Stimulated activated CD4-positive, alpha-beta T cell treated with anti-CD3 and anti-CD28 coated beads, Interleukin-1b, Interleukin-23, amount 100 ng/mL, for 24 hours (primary cell): ENCODE measurements at places on chromosomes 6 and 20.

GRCh38 chr6:10791673-10792072 lies 44.1 kb downstream of the TMEM14B start:
- no peak for DNase-seq

- no peak for DNase-seq
Measured at GRCh38 chr6:33426590-33427511, 7.0 kb downstream of the SYNGAP1 start.

- no peak for DNase-seq
Measured at GRCh38 chr20:51994751-51995417, 192.6 kb upstream of the SALL4 start.

DNA sequence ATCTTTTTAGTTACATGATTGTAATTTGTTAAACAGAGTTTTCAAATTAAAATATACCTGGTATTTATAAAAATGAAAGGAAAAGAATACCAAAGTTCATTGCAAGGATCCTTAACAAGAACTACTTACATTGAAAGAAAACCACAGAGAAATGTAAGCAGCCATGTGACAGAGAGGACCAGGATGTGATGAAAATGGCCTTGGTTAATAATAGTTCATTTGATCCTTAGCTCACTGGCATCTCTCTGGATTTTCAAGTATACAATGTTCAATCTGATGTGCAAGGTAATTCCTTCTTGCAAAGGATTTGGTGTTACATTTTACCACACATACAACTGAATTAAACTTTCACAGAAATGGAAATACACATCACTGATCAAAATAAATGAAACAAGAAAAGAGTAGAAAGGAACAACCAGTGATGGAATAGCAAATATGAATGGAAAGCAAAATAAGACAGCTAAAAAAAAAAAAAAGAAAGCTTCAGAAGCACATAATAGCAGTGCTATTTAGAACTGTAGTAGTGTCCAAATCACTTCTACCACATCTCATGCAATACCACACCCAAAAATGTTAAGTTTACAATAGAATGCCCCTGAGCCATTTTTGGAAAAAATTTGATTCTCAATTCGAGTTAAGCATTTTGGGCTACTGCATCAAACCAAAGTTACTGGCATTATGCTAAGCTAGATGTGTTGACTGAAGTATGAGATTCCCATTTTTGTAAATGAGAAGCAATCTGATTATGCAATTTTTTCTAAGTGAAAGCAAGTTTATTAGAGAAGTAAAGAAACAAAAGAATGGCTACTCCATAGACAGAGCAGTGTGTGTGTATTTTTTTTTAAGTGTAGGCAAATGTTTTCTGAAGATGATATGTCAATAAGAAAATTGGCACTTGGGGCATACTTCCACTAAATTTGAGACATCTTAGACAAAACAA lies 22.6 kb upstream of the HLA-A start:
- no peak for DNase-seq

DNA sequence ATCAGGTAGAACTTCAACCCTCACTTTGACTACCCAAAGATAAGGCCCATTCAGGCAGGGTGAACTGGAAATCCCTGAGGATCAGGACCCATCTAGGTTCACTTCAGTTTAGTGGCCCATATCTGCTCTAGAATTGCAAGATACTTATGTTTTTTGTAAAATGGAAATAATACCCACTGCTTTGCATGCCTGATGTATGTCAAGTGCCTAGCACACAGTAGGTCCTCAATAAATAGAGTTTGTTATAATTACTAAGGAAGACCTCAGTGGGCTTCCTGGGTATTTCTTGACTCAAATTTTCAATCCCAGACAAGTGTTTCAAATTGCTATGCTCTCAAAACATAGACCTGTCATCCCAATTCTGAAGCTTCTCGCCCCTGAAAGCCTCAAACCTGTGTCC lies 32.5 kb downstream of the PIGU start:
- no peak for DNase-seq

- no peak for DNase-seq
Measured at GRCh38 chr20:55090286-55090685, 614.9 kb downstream of the DOK5 start.

DNA sequence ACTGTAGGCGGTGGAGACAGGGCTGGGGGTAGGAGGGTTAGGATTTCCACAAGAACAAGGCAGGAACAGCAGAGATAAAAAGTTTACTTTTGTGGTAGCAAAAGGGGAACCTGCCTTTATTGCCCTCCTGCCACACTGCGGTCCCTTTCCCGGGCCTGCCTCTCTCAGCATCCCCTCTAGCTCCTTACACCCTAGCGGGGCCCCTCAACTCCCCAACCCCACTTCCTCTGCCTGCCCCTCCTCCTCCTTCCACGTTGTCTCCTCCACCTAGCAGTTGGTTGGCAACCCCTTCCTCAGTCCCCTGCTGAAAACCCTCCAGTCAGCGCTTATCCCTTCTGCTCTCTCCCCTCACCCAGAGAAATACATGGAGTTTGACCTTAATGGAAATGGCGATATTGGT lies 714 bp downstream of the AIF1 start:
- no peak for DNase-seq

- DNase-seq: no peak
Measured at GRCh38 chr6:13617066-13617465, 1.9 kb downstream of the NOL7 start.

GRCh38 chr6:108952776-108953486 lies 104.7 kb downstream of the ARMC2 start:
- no peak for DNase-seq

DNA sequence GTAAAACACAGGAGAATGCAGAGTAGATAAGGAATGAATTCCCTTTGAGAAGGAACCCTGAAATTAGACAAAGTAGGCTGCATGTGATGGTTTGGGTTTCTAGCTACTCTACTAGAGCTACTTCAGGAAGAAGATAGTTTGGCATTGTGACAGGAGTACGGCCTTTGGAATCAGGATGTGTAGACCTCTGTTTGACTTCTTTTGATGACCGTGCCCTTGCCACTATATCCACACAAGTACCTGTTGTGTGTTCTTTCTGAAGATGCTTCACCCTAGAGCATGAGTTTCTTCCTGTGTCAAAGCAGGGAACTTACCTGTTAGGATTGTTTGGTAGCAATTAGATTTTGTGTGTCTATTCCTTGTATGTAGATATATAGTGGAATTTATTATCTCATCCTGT lies 41.7 kb downstream of the CD2AP start:
- DNase-seq: no peak

DNA sequence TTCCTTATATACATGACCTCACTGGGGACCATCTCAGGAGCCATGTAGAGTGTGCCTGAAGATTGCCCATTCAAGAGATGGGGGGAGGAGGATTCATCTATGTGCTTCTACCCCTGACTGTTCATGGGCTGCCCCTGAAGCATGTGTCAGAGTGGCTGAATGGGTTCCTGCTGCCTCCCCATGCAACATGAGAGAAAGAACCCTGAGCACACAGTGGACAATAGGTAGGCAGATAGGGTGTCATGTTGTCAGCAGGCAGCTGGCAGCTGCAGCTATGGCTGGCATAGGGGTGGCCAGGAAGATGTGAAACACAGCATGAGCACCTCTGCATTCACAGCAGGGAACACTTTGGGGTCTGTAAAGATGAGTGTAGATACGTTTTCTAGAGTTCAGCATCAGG lies 208.4 kb upstream of the CNR1 start:
- no peak for DNase-seq

DNA sequence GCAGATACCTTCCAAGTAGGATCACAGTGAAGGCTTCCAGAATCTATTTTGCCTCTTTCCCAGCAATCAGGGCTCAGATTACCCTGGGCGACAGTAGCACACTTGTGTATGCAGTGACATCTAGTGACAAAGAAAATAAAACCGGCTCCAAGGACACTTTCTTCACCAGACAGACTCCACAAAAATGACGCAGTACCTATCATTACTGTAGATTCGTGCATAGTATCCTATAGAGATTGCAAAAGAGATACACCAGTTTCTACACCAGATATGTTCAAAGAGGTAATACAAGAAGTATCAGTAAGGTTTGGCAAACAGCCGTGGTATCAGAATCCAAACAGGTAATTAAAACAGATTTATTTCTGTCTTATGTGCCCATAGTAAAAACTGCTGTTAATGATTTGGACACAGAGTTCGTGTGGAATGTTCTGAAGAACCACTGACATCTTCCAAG lies 600.4 kb upstream of the JAG1 start:
- no peak for DNase-seq

GRCh38 chr20:8346700-8347270 lies 214.7 kb downstream of the PLCB1 start:
- DNase-seq: no peak

- DNase-seq: no peak
Measured at GRCh38 chr6:16681260-16681873, 79.9 kb downstream of the ATXN1 start.

- DNase-seq: peak; percentile 34
Measured at GRCh38 chr20:33791959-33792597, 19.1 kb upstream of the CHMP4B start.

DNA sequence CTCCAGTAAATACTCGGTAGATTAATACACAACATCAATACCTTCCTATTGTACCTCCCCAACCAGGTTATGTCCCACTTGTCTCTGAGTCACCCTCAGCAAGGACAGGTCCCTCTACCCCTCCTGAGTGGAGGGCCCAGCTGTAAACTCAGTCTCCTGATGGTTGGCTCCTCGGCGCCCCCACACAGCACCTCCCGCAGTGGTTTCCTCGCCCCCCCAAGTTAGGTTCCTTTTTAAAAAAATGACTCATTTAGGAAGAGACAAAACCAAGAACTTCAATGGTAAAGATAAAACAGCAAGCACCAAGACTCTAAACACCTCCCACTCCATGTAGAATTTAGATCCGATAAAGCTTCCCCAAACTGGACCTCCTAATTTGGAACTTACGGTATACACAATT lies 83.5 kb downstream of the TRERF1 start:
- no peak for DNase-seq

DNA sequence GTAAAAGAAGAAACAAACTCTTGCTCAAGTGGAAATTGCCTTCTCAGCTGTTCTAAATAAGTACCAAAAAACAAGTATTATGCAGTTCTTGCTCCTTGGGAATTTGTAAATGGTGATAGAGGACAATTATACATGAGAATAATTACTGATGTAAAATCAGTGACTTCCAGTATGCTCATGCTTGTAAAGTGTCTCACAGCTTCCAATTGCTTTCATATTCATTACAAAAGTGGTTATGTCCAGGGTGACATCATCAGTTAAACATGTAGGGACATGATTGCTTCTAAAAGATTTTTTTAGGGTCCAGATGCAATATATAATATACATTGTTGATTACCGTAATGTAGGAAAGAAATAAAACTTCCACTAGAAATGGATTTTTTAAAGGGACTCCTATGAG lies 122.8 kb upstream of the B3GAT2 start:
- DNase-seq: no peak

DNA sequence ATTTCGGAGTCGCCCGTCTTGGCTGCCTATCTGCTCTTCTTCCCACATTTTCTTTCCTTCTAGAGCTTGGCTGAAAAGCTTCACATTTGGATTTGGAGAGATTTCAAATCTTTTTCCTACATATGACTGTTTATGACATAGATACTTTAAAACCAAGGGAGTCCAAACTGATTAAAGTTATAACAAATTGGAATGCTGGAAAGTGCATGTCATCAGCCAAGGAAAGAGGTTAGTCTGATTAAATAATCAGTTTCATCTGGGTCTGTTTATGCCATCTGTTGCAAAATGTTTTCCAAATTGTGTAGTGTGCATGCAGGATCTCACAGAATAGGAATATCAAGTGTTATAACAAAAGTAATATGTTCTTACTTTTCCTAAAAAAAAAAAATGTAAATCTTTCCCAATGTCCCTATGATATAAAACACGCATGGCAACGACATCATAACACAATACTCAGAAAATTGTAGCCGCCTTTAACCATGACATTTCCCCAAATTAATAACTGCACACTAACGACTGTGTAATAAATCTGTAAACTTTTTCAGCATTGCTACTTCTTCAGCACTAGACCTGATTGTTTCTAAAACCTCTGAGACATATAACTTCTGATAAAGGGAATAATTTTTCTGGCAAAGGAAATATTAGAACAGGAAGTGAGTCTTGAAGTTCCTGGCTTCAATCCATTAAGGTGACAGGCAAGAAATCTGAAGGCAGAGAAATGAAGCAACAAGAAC lies 230.2 kb upstream of the FOXQ1 start:
- no peak for DNase-seq

DNA sequence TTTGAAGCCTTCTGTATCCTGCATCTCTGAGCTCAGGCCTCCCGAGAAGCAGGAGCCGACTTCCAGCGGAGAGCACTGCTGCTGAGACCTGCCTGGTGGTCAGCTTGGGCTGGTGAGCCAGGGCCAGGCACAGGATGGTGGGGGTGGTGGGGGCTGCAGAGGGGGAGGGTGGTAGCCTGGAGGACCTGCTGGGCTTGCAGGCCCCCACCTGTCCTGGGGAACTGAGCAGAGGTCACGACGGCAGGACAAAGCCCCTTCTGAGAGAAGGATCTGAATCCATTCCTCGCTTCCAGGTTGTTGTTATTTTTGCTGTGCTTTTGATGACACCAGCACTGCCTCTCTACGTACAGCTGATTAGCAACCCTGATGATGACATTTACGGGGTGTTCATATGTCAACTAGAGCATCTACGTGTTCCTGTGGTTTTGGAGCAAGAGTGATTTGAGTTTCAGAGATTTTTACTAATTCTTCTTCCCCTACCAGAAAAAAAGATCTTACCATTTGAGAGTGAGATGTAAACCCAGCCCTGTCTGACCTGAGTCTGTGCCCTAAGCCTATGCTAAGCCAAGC lies 35.7 kb upstream of the CD93 start:
- DNase-seq: no peak

DNA sequence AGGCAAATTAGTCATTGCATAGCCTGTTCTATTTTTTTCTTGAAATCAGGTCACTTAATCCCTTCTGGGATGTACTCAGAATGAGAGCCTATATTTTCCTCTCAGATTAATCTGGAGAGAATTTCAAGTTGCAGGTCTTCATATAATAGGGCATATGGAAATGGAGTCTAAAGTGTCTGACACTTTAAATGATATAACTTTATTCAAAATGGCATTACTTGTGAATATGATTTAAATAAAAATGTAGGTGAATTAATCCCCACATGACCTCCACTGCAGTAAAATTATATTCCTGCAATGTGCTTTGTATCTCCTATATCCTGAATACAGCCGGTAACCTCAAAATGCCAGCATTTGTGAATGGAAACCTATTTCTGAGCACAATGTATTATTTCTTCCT lies 172.5 kb upstream of the BTBD3 start:
- no peak for DNase-seq

- no peak for DNase-seq
Measured at GRCh38 chr6:98724537-98724936, 109.8 kb upstream of the POU3F2 start.

GRCh38 chr6:164022632-164023031 lies 608.1 kb downstream of the QKI start:
- no peak for DNase-seq
